ENCODE measurements at places on chromosomes 7 and 10. TPM values are rescaled to one million over a fixed set of nuclear protein-coding genes. Genes with fewer than 3 reads are reported as not detected.

GRCh38 chr7:142703655-142704305 lies 45.5 kb upstream of the PRSS1 start:
- no peaks in the 10 kb centered on the region for H3K4me1 ChIP-seq
- no peak for DNase-seq
- no peaks in the 10 kb centered on the region for H3K27me3 ChIP-seq
- H3K27ac ChIP-seq, result no peak overlapping the region
- no peak overlapping the region for H3K4me3 ChIP-seq

- no peak within 1 kb of the TSS for H3K4me3 ChIP-seq
- H3K27me3 ChIP-seq, result peaks cover 18% of the 10 kb centered on the region
- H3K4me1 ChIP-seq, result no peaks in the 10 kb centered on the region
- peak; percentile 57 for DNase-seq
These were observed at the start of gene ACTL6B for GRCh38 chr7:100655908-100656674. ACTL6B (minus strand) TSS chr7:100656448; CDS start chr7:100656354, 94 bp downstream.

DNA sequence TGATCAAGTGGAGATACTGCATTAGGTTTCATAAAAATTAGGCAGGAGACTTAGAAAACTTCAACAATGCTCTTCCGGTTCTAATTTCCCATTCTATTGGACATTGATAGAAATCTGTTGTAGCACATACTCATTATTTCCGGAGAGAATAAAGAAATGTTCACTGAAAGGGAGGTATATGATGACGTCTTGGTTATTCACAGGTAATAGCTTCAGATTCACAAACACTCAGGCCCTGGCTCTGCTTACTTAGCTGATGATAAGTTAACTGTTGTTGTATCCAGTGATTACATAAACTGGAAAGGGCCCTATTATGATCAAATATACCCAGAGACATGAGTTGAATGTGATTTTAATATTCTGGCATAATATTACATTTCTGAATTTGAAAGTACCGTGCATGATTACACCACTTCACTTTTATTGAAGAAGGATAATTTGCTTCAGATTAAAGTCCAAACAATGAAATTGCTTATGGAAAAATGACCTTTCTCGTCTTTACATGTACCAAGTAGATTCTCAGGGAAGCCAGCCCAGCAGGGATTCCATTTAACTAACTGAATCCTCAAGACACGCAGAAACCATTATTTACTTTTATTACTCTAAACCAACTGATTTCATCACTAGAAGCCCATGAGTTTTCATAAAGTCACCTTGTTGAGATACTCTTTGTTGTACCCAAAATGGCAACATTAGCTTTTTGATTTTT lies 288.0 kb upstream of the PITRM1 start:
- no peak for DNase-seq
- peak overlapping the region; percentile 49 for H3K27ac ChIP-seq

DNA sequence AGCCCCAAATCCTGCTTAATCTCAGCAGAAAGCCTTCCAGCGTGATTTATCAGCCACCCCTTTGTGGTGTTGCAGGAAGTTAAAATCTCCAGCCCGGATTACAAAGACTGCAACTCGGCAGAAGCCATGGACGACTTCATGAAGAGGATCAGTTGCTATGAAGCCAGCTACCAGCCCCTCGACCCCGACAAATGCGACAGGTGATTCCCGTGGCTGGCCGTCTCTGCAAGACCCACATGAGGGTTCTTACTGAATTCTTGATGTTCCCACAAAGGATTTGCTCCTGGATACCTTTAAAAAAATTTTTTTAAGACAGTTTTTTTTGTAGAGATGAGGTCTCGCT lies 16.7 kb downstream of the PFKFB3 start:
- peaks cover 37% of the 10 kb centered on the region for H3K36me3 ChIP-seq
- H3K4me1 ChIP-seq, result no peaks in the 10 kb centered on the region
- no peak overlapping the region for H3K27ac ChIP-seq
- H3K4me3 ChIP-seq, result no peak overlapping the region

- H3K4me1 ChIP-seq, result no peaks in the 10 kb centered on the region
- DNase-seq, result no peak
- no peak overlapping the region for H3K27ac ChIP-seq
- H3K4me3 ChIP-seq, result no peak overlapping the region
- H3K27me3 ChIP-seq, result no peaks in the 10 kb centered on the region
These were observed 181.8 kb downstream of the KIAA1217 start for GRCh38 chr10:24390746-24391145.

The CLIP2 gene
- 81.6 TPM for total RNA-seq

The SFTPD gene
- 0.67 TPM for total RNA-seq

The FEZF1 gene
- total RNA-seq, result not detected

The CALML3 gene
- 0.40 TPM for total RNA-seq
